Hematopoietic multipotent progenitor cell treated with erythropoietin and hydrocortisone succinate and interleukin-3 and kit ligand, for 15 days (in vitro differentiated cells): ENCODE measurements at places on chromosomes 12 and 14.

GRCh38 chr14:86243158-86243557, 713.2 kb downstream of the FLRT2 start:
- no peak for DNase-seq

GRCh38 chr12:14841761-14842160, 1.6 kb downstream of the ART4 start:
- peak; percentile 32 for DNase-seq

- DNase-seq, result no peak
These were observed 166.5 kb upstream of the RASSF8 start for GRCh38 chr12:25792031-25792430.

GRCh38 chr12:33529031-33529430, 89.4 kb upstream of the SYT10 start:
- no peak for DNase-seq

DNA sequence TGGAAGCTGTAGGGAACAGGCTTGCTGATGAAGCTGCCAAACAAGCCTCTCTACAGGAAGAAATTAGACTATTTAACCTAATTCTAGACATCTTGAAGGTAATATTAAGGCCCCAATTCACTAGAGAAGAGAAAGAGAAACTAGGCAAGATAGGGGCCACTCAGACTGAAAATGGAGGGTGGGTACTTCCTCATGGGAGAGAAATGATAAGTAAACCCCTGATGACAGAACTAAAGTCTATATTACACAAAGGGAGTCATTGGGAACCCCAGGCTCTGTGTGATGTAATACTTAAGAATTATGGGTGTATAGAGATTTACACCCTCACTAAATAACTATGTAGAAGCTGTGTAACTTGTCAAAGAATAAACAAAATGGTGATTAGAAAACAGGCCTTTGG, 64.3 kb downstream of the APOBEC1 start:
- DNase-seq, result no peak

- DNase-seq, result peak; percentile 41
These were observed 42.9 kb downstream of the WNK1 start for GRCh38 chr12:795305-795704.

GRCh38 chr12:84043355-84043754, 869.2 kb downstream of the SLC6A15 start:
- DNase-seq, result no peak

DNA sequence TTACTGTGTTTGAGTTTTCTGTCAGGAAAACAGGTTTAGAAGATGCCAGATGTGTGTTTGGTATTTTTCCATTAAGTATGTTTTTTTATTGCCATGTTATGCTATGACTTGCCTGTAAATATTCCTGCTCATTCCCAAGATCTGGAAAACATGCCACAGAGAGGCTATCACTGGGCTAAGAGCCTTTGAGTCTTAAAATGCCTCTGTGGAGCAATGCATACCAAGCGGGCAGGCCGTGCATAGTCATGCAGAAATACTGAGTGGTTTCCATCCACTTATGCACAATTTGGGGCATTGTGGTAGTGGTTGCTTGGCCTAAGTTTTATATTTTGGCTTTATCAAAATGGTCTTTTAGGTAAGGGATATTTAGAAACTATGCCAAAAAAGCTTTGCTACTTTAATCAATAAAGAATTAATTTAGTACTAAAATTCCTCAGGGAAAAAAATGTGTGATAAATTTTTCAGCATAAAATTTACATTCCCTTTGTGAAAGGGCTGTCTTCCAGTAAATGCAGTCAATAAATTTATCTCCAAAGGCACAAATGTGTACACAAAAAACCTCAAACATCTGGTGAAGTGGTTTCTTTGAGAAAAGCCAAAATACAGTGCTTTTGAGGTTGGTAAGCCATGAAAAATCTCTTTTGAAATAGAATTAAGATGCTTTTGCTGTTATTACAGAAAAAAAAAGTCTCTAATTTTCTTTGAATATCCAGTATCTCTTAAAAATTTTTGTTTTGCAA, 341.3 kb upstream of the FBXO33 start:
- no peak for DNase-seq

GRCh38 chr12:39867631-39868327, 238.1 kb downstream of the SLC2A13 start:
- no peak for DNase-seq

DNA sequence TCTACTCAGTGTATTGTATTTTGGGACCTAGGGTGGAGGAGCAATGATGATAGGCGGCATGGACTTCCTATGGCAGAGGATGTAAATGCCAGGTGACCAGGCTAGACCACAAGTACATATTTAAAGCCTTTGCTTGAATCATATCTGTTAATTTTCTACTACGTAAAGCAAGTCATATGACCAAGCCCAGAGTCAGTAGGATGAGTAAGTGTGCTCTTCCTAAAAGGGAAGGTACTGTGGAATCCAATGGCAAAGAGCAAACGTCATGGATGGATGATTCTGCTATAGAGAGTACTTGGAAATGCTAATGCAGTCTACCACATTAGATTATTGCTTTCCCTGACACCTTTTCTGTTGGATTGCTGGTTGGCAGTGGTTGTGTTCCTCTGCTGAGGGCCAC, 16.8 kb downstream of the GPATCH2L start:
- no peak for DNase-seq

- DNase-seq, result no peak
These were observed 31.7 kb downstream of the SMOC1 start for GRCh38 chr14:69910871-69911270.
